ENCODE measurements at places on chromosomes 3 and 15.

- DNase-seq, result no peak
Measured at GRCh38 chr15:27036210-27036609, 65.2 kb downstream of the GABRG3 start.

DNA sequence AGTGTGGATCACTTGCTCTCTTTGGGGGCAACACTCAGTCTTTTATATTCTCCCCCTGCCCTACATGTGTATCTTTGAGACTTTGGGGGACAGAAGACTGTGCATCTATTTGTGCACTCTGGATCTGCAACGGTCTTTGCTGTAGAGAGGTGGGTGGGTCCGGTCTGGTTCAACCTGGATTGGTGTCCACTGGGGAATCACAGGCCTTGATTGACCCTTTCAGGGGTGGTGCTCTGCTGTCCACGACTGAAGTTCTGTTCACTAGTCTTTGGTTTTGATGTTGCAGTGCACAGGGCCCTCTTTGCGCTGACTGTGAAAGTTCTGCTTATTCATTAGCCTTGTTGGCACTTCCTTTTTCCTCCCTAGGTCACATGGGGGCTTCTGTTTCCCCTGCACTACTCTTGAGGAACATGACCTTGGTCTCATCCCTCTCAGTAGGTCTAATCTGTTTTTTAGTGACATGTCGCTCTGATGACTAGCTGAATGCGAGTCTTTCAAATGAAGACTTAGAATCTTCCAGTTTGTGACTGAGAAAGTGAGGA, 284.2 kb downstream of the SV2B start:
- no peak for DNase-seq

DNA sequence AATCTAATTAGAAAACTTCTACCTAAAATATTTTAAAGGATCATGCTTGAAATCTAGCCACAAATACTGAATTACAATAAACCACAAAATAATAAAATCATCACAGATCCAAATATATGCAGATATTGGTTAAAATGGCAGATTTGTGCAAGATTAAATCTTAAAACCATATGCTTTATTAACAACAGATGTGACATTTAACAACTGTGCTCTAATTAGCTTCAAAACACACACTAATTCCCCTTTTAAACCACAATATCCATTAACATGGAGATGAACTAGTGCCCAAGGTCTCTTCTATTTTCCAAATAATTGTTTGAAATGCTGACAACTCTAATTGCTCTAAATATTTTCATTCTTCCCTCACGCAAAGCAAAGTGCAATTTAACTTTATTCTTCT, 1530.3 kb downstream of the SI start:
- DNase-seq, result no peak

- DNase-seq, result no peak
Measured at GRCh38 chr3:21825684-21826083, 74.7 kb upstream of the ZNF385D start.

DNA sequence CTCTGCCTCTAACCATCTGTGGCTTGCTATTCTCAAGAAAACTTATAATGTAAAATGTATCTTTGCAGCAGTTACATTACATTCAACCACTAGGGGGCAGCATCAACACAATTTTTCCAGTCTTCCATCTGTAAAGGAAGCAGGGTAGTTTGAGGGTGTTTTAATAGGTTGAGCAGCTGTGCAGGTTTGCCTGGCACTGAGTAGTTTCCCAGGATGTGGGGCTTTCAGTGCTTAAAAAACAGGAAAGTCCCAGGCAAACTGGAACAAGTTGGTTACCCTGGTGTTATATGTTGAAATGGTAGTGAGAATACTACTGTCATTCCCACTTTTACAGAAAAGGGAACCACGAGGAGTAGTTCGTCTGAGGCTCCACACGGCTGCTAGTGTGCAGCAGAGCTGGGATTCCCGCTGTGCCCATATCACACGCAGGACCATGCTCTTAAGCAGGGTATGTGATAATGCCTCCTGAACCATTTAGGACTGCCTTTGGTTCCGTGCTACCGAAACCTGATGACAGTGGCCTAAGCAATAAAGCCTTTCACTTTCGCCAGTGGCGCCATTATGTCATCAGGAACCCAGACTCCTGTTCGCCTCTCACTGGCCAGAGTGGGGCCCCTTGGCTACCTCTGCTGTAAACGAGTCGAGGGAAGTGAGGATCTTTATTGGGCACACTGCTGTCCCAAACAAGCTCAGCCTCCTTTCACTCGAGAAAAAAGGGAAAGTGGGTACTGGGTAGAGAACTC, 64.7 kb upstream of the ZBTB38 start:
- DNase-seq, result peak; percentile 82

DNA sequence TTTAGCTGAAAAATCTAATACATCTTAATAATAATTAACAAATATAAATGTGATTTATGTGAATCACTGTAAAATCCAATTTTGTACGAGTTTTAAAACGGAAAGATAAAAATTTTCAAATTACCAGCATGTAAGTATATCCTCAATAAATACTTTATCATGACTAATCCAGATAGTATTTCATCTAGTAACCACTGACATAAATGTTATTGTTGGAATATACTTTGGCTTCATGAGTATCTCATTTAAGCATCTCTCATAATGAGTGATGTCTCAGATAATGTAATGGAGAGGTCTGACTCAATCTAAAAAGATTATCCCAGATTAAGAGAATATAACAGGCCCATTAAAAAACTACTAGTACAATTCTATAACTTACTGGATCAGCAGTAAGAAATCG, 216.3 kb downstream of the STAG1 start:
- DNase-seq, result no peak

- no peak for DNase-seq
Measured at GRCh38 chr3:42732196-42732828, 29.7 kb upstream of the HHATL start.

GRCh38 chr15:101406526-101407195, 82.8 kb downstream of the PCSK6 start:
- DNase-seq, result no peak
